ENCODE measurements at places on chromosomes 13 and 19.

- DNase-seq, result no peak
Observed at GRCh38 chr13:40667622-40667978, 1.2 kb upstream of the FOXO1 start.

DNA sequence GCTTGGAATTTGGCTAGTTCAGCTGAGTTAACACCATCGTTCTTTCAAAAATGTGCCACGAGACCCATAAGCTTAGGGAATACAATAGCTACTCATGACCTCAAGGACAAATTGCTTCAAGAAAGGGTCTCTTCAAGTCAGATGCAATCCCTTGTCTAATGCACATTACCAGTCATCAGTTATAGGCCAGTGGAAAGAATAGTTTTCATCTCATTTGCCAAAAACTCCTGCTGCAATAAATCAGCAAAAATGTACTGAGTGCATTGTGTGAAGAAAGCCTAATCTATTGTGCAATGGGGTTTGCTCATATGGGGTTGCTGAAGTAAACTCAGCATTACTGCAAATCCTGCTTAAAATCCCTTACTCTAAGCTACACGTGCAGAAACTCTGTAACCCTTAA is 208.3 kb upstream of the NBEA start:
- no peak for DNase-seq

GRCh38 chr13:38309397-38309796 is 40.3 kb upstream of the UFM1 start:
- DNase-seq, result no peak

GRCh38 chr13:48038761-48039160 is 1.2 kb downstream of the NUDT15 start:
- DNase-seq, result no peak

GRCh38 chr13:23928985-23929384 is 31.7 kb upstream of the C1QTNF9B start:
- no peak for DNase-seq

GRCh38 chr19:45474606-45475521 is 7.1 kb downstream of the FOSB start:
- no peak for DNase-seq
